ENCODE measurements at places on chromosomes 7 and 10.

GRCh38 chr10:49132362-49132737 lies 1.5 kb downstream of the FAM170B start:
- DNase-seq = no peak

DNA sequence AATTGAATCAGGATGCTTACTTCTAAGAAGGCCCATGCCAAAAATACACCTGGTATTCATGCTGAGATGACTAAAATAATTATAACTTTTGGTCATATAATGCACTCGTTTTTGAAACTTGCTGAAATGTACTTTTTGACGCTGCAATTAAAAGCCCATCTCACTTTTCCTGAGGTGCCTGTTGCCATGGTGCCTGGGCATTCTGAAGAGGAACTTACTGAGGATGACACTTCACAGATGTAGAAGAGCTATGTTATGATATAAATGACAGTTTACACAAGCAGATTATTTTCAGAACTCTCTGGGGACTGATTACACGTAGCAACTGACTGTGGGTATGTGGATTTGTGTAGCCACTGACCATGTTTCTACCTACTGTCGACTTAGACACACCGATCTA lies 182.4 kb downstream of the TPK1 start:
- no peak for DNase-seq

DNA sequence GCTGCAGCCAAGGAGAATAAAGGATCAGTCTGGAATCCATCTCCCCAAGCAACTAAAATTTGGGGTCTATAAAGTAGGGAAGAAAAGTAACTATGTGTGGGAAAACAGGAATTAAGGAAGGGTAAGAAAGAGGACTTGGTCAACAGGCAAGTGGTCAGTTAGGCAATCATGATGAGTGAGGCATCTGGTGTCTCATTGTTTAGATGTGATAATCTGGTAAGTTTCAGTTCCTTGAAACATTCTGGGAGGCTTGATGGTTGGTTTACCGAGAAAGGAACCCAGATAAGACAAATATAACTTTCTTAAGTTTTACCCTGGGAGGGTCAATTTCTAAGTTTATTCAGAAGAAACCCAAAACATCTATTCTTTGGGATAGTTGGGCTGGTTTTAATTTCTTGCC lies 22.3 kb downstream of the HYAL4 start:
- no peak for DNase-seq

DNA sequence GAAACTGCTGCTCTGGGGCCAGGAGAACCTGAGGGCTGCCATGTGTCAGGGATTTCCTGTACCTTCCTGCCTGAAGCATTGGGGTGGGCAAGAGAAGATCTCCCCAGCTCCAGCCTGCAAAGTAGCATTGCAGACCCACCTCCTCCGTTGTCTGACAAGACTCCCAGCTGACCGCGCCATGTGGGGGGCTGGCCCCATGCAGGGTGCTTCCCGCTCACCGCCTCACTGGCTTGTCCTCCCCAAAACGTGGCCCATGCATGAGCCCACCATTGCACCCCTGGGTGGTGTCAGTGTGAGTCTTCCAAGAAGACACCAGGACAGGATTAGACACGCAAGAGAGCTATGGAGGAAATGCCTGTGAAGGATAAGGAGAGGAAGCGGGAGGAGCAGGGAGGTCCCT lies 68.3 kb downstream of the ABRAXAS2 start:
- no peak for DNase-seq

- no peak for DNase-seq
Measured at GRCh38 chr7:42024537-42024936, 212.5 kb downstream of the GLI3 start.

GRCh38 chr7:151680810-151681209 lies 161.1 kb upstream of the RHEB start:
- no peak for DNase-seq

- no peak for DNase-seq
Measured at GRCh38 chr10:23723796-23724195, 284.9 kb downstream of the OTUD1 start.

DNA sequence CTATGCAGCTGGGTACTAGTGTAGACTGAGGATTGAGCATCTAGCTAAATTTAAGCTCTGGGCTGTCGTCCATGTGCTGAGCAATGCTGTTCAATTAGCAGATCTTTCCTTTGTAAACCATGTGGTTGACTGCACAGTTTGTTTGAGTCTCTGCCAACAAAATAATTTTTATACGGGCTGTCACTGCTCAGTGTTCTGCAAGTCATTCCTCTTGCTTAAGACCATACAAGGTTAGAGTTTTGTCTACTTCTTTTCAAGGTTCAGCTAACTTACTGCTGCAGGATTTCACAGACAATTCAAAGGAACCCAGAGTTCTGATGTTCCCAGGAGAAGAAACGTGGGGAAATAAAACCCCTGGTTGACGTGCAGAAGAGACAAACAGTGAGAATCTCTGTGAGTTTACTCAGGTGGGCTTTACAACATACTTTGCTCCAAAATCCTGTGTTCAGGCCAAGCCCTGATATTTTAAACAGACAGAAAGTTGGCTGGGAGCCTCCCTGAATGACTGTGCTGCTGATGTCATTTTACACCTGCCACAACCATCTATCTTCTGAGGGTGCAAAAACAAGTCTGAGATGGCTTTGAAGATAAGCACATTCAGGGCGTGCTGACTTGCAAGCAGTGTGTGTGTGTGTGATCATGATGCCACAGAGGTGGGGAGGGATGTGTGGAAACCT lies 177.1 kb upstream of the SVIL start:
- DNase-seq = no peak

DNA sequence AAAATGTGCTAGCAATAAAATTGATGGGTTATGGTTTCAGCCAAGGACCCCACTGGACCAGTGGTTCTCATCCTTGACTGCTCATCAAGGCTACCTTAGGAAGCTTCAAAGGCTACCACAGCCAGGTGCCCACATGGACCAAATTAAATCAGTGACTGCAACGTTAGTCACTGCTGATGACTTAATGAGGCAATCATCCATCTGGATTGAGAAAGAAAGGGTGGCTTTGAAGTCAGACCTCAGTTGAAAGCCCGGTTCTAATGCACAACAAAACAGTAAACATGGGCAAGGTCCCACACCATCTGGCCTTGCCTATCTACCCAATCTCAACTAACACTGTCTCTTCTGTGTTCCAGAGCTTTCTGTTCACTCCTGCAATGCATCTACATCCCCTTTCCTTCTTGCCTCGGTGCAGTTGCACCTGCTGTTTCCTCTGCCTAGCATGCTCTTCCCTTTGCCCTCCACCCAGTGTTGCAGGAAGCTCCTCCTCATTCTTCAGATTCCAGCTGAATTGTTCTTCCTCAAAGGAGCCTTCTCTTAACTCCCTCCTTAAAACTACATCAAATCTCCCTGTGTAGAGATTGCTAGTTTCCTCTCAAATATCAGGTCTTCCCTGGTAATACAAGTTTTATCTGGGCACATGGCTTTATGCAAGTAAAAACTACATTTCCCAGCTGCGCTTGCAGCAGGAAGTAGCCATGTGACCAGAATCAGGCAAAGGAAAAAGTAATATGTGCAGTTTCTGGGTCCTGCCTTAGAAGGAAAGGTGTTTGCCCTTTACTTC lies 10.3 kb upstream of the KCNK18 start:
- DNase-seq = no peak

DNA sequence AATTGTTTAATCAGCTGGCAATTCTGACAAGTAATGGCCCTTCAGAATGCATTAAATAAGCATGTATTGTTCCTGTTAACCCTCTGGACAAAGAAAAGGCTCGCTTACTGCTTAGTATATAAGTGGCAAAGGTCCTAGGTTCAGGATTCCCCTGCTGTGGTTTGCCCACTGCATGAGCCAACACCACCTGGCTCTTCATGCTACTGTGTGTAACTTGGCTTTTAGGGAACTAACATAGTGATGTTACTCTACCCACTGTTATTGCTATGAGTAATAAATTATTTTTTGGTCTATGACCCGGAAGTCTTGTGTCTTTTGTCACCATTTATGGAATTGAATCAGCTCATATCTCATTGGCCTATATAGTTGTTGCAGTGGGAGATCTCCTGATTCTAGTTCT lies 791.7 kb upstream of the PHF14 start:
- DNase-seq = no peak

GRCh38 chr7:31110331-31111108 lies 58.4 kb downstream of the ADCYAP1R1 start:
- DNase-seq = no peak

GRCh38 chr10:114911052-114911711 lies 26.8 kb upstream of the TRUB1 start:
- no peak for DNase-seq

GRCh38 chr10:46216003-46216634 lies 70.7 kb upstream of the ANTXRL start:
- no peak for DNase-seq

GRCh38 chr10:4181081-4181480 lies 396.1 kb upstream of the KLF6 start:
- DNase-seq = no peak

DNA sequence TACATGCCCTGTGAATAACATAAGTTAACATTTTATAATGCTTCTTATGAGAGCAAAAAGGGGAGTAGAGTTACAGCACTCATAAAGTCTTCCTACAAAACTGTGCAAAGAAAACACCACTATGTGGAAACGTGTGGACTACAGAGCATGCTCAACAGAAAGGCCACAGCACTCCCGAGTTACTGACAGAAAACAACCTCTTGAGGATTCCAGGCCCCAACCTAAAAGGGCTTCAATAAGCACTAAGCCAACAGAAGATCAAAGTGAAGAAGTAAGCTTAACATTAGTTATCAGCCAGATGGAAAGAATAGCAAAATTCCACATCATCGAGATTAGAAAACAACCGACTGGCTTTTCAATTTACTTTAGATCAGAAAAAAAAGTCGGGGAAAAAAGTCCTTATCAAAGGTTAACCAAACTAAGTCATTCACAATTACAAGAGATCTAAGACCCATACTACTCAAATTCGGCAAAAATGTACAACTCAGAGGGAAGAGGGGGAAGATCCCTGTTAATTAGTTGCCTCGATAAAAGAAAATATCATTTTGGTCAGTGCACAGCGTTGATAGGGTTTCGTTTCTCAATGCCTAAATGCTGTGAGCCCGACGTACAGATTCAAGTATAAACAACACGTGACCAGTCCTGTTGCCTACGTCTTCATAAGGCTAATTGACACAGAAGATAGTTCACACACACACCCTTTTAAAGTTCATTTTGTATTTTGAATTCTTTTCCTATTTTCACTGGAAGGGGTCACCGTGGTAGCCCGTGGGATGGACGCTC lies 1.4 kb downstream of the KBTBD2 start:
- DNase-seq = peak; percentile 30

DNA sequence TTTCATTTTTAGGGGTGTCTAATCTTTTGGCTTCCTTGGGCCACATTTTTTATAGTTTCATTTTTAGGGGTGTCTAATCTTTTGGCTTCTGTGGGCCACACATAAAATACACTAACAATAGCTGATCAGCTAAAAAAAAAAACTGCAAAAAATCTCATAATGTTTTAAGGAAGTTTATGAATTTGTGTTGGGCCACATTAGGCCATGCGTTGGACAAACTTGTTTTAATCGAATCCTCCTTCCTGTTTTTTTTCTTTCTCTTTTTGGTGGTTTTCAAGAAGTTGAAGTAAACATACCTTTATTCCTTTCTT lies 37.4 kb downstream of the ZNRF2 start:
- no peak for DNase-seq

DNA sequence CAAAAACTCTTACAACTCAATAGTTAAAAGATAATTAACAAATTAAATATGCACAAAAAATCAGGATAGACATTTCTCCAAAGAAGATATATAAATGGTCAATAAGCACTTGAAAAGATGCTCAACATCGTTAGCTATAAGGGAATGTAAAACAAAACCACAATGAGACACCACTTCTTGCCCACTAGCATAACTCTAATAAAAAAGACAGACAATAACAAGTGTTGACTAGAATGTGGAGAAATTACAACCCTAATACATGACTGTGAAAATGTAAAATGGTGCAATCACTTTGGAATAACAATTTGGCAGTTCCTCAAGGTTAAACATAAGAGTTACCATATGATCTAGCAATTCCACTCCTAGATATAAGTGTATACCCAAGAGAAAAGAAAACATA lies 74.3 kb upstream of the PCGF5 start:
- DNase-seq = no peak

- no peak for DNase-seq
Measured at GRCh38 chr7:155358948-155359712, 61.5 kb downstream of the INSIG1 start.

DNA sequence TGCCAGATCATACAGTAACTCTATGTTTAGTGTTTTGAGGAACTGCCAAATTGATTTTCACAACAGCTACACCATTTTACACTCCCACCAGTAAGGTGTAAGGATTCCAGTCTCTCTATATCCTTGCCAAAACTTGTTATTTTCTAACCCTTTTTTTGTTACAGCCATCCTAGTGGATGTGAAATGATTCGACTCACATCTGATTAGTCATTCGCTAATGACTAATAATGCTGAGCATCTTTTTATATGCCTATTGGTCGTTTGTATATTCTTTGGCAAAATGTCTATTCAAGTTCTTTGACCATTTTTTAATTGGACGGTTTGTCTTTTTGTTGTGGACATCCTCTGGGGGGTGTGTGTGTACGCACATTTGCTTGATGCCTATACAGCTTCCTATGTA lies 142.8 kb downstream of the DGKB start:
- no peak for DNase-seq

DNA sequence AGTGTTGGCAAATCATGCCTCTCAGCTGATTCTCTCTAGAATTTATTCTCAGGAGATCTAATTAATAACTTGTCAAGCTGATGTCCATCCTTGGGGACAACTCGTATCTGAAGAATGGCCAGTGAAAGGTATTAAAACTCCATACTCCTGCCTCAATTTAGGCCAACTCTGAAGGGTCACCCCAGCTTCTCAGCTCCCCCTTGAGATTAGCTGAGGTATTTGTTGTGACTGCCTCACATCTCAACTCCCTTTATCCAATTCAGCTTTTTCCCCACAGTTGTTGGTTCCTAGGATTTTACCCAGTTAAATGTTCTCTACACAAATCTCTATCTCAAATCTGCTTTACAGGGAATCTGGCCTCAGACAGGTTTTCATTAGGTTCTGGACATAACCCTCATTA lies 182.4 kb downstream of the MALRD1 start:
- no peak for DNase-seq

- no peak for DNase-seq
Measured at GRCh38 chr10:81898518-81898917, 23.5 kb downstream of the NRG3 start.

DNA sequence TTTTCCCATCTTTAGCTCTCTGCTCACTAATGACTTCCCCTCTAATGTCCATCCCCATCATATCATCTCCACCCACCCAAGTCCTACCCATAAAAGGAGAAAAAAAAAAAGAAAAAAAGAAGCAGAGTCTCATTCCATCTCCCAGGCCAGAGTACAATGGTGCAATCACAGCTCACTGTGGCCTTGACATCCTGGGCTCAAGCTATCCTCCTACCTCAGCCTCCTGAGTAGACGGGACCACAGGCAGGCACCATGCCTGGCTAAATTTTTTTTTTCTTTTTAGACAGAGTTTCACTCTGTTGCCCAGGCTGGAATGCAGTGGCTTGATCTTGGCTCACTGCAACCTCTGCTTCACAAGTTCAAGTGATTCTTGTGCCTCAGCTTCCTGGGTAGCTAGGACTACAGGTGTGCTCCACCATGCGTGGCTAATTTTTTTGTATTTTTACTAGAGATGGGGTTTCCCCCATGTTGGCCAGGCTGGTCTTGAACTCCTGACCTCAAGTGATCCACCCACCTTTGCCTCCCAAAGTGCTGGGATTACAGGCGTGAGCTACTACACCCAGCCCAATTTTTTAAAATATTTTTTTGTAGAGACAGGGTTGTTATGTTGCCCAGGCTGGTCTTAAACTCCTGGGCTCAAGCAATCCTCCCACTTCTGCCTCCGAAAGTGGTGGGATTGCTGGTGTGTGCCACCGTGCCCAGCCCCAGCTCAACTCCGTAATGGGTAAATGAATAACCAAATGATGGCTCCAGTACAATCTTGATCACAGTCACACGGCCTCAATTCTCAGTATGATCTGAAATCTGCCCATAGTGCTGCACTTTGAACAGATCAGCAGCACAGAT lies 24.6 kb upstream of the SGMS1 start:
- no peak for DNase-seq

Data from D341Med (cell line).